ENCODE measurements at places on chromosomes 7 and 10.
A peak's percentile ranks its signal among the peaks of the same experiment; 100 is the strongest.

DNA sequence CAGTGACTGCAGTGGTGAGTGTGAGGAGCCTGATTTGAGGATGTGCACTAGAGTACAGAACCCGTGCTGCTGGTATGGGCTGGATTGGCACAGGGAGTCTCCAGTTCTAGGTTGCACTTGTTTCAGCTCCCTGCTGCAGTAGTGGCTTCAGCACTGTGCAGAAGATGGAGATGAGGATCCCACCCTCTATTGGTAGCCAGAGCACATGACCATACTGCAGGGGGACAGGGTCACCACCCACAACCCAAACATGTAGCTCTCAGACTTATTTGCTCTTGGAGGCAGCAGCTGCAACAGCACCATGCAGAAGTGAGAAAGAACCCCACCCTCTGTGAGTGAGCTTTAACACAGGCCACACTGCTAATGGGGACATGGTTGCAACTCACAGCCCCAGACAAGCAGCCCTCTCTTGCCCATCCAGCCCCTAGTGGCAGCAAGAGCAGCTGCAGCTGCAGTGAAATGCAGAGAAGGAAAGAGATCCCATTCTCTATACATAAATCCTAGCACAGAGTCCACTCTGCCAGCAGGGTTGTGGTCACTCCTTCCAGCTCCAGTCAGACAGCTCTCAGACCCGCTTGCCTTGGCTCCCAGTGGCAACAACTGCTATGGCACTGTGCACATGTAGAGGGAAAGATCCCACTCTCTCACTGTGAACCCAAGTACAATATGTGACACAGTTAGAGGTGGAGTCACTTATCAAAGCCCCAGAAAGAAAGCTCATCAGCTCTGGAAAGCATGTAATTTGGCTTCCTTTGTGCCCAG is 51.4 kb upstream of the SCIN start:
- no peak for DNase-seq

- no peak for DNase-seq
Measured at GRCh38 chr7:104162081-104162480, 45.7 kb downstream of the ORC5 start.

GRCh38 chr10:91653219-91653870 is 20.5 kb upstream of the PPP1R3C start:
- no peak for DNase-seq

GRCh38 chr10:49298671-49298982 is 343 bp upstream of the C10orf71 start:
- no peak for DNase-seq

DNA sequence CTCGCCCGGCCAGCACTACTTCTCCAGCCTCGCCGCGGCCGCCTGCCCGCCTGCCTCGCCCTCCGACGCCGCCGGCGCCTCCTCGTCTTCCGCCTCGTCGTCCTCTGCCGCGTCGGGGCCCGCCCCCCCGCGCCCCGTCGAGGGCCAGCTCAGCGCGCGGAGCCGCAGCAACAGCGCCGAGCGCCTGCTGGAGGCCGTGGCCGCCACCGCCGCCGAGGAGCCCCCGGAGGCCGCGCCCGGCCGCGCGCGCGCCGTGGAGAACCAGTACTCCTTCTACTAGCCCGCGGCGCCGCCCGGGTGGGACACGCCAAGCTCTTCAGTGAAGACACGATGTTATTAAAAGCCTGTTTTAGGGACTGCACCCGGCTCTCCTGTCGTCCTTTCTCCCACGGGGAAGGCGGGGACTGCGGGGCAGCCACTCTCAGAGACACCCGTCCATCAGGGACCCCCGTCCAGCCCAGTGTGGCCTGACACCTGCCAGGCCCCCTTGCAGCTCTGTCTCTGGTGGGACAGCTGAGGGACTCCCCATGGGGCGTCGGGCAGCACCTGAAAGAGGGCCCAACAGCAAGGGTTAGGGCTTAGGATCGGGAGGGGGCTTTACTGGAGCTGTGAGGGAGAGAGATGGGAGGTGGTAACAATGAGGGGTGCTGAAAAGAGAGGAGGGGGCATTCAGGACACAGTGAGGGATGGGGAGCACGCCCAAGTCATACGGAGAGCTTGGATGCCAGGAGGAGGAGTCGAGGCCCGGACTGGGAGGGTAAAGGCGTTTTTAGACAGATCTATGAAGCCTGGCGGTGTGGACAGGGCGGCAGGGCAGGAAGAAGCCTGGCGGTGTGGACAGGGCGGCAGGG is 34.7 kb downstream of the SPDYE6 start:
- DNase-seq = no peak

GRCh38 chr10:128973221-128973620 is 493.8 kb upstream of the MGMT start:
- DNase-seq = no peak

DNA sequence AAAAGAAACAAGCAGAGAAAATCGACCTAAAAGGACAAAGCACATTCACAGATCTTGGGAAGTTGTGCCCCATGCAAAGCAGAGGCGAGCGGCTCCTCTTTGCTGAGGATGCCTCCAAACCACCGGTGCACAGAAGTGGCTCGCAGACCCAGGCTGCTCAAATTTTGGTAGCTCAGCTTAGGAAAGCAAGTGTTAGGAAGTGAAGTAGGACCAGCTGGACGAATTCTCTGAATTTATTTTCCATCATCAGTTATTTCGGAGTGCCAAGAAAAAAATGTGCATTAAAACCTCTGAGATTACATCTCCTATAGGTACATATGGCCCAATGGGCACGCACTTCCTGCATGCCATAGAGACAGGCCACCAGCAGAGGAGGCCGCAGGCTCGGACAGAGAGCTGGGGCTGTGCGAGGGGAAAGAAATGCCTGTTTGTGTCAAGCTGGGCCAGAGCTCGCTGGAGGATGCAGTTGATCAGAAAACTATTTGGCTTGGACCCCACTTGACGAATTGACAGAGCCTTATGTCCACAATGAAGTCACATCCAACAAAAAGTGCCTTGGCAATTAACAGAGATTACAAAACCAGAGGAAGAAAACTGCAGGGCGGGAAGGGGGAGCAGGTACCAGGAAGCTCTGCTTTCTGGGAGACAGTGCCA is 122.3 kb upstream of the LYZL2 start:
- peak; percentile 42 for DNase-seq

Data from iPS DF 19.7 (cell line).